ENCODE measurements at places on chromosomes 6 and 20. TPM values are rescaled to one million over a fixed set of nuclear protein-coding genes. Genes with fewer than 3 reads are reported as not detected.

- DNase-seq: no peak
- H3K27me3 ChIP-seq: no peaks in the 10 kb centered on the region
- no peaks in the 10 kb centered on the region for H3K4me1 ChIP-seq
- no peak overlapping the region for H3K27ac ChIP-seq
- H3K36me3 ChIP-seq: no peaks in the 10 kb centered on the region
- no peak overlapping the region for H3K4me3 ChIP-seq
Observed at GRCh38 chr6:167858086-167858591, 31.4 kb downstream of the AFDN start.

DNA sequence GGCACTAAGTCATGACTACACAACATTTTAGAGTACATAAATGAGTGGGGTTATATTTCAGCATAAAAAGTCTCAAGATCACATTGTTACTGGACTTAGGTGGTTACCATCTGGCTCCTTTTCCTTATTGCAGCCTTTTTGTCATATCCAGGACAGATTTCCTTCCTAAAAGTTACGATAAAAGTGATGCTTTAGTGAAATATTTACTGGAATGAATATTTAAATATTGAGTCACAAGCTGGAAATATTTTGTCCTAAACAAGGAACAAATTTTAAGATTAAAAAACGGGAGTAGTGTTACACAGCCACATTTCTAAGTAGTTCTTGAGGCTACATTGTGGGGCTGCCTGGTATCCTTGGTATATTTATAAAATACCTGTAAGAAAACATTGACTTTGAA lies 52.2 kb downstream of the CDC40 start:
- no peak overlapping the region for H3K27ac ChIP-seq
- no peaks in the 10 kb centered on the region for H3K27me3 ChIP-seq
- no peak overlapping the region for H3K4me3 ChIP-seq
- no peaks in the 10 kb centered on the region for H3K4me1 ChIP-seq
- peaks cover 24% of the 10 kb centered on the region for H3K36me3 ChIP-seq

GRCh38 chr20:60113771-60114170 lies 155.5 kb downstream of the CDH26 start:
- no peaks in the 10 kb centered on the region for H3K36me3 ChIP-seq
- no peak overlapping the region for H3K27ac ChIP-seq
- DNase-seq: no peak
- peaks cover 3% of the 10 kb centered on the region for H3K4me1 ChIP-seq
- no peak overlapping the region for H3K4me3 ChIP-seq
- no peaks in the 10 kb centered on the region for H3K27me3 ChIP-seq

DNA sequence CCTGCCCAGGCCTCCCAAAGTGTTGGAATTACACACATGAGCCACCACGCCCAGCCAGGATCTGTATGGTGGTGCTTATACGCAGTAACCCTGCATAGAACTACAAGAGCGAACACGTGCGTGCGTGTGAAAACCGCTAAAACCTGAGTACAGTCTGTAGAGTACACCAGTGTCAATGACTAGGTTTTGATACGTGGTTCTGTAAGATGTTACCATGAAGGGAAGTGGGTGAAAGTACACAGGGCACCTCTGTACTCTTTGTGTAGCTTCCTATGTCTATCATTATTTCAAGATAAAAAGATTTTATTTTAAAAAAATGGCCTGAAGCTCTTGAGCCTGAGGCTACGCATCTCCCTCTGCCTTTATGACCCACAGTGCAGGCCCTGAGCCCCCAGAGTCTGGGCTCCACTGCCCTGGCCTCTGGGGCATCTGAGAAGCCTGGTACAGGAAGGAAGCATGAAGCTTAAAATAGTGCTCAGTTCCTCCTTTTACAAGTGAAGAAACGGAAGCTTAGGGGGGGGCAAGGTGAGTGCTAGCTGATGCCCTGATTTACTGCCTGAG lies 21.6 kb downstream of the LY86 start:
- DNase-seq: peak; percentile 72
- H3K4me1 ChIP-seq: peaks cover 65% of the 10 kb centered on the region
- no peaks in the 10 kb centered on the region for H3K36me3 ChIP-seq
- H3K27ac ChIP-seq: peak overlapping the region; percentile 33
- H3K4me3 ChIP-seq: no peak overlapping the region

GRCh38 chr20:17530153-17530552 lies 1.0 kb downstream of the BFSP1 start:
- DNase-seq: no peak
- peaks cover 4% of the 10 kb centered on the region for H3K27me3 ChIP-seq
- H3K4me1 ChIP-seq: peaks cover 15% of the 10 kb centered on the region
- H3K36me3 ChIP-seq: no peaks in the 10 kb centered on the region
- no peak overlapping the region for H3K27ac ChIP-seq

DNA sequence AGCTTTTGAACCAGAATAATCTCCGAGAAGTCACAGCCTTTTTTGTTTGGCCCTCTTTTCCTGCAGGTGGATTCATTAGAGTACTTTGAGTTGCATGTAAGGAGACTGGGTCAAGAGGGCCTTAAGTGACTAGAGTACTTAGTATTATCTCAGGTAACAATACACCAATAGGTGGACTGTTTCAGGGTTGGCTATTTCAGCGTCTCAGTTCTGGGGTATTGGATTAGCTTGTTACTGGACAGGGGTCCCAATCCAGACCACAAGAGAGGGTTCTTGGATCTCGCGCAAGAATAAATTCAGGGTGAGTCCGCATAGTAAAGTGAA lies 47.3 kb upstream of the SLC9A8 start:
- peaks cover 36% of the 10 kb centered on the region for H3K27me3 ChIP-seq
- DNase-seq: no peak
- no peak overlapping the region for H3K4me3 ChIP-seq
- no peak overlapping the region for H3K27ac ChIP-seq
- peaks cover 30% of the 10 kb centered on the region for H3K4me1 ChIP-seq
- H3K36me3 ChIP-seq: no peaks in the 10 kb centered on the region

- H3K4me3 ChIP-seq: no peak overlapping the region
- no peaks in the 10 kb centered on the region for H3K27me3 ChIP-seq
- peaks cover 8% of the 10 kb centered on the region for H3K4me1 ChIP-seq
- DNase-seq: no peak
Observed at GRCh38 chr20:51372966-51373365, 169.6 kb downstream of the NFATC2 start.

- DNase-seq: no peak
- no peaks in the 10 kb centered on the region for H3K27me3 ChIP-seq
- H3K4me1 ChIP-seq: no peaks in the 10 kb centered on the region
- H3K4me3 ChIP-seq: no peak overlapping the region
Observed at GRCh38 chr6:51182827-51183226, 364.2 kb downstream of the TFAP2B start.

DNA sequence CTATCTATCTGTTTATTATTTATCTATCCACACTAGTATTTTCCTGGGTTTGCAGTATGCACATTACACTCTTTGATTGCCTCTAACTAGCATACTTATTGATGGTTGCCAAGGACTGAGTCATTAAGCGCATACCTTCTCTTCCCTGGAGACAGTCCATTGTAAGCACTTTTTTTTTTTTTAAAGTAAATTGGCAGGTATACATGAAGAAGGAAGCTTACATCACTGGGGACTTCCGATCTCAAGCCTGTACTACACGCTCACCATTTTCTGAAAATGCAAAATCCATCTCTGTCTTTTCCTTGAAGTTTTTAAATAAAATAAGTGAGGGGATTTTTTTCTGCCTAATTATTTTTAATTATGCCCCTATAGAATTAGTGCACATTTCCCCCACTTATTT lies 63.5 kb downstream of the HMGN3 start:
- no peak overlapping the region for H3K27ac ChIP-seq
- H3K4me1 ChIP-seq: no peaks in the 10 kb centered on the region
- H3K36me3 ChIP-seq: no peaks in the 10 kb centered on the region
- DNase-seq: no peak
- H3K4me3 ChIP-seq: no peak overlapping the region

DNA sequence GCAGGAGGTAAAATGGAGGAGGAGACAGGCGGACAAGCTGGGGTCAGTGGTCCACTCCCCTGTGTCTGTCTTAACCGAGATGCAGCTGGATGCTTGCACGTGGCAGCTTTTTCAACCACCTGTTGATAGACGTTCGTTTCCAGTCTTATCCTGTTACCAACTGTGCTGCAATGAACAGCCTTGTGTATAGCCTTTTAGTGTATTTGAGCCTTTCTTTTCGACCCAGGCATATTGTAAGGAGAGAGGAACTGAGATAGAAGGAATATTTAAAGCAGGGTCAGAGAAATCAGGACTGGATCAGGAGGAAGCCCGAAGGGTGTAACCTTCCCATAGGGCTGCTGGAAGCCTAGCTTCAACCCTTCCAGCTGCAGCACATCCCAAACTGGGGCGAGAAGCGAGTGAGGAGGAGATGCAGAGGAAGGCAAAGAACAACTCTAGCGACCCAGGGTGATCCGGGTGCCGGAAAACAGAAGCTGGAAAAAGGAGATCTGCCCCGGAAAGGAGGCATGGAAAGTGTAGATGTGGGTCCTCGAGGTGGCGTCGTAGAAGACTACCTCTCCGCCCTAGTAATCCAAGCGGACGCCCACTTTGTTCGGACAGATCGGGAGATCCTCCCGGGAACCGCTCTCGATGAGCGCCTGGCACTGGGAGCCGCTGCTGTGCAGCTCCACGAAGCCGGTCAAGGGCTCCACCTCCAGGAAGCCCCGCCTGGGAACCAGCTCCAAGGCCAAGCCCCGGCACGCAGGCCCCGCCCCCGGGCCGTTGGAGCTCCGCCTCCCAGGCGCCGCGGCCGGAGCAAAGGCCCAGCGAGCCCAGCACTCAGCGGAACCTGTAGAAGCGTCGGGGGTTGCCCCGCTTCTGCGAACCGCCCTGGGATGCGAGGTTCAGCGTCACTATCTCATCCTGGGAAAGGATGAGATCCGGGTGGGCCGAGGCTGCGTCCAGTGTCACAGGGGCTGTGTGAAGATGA lies 11.2 kb downstream of the TRIM31 start:
- H3K36me3 ChIP-seq: no peaks in the 10 kb centered on the region
- H3K27me3 ChIP-seq: peaks cover 26% of the 10 kb centered on the region
- no peak overlapping the region for H3K27ac ChIP-seq

DNA sequence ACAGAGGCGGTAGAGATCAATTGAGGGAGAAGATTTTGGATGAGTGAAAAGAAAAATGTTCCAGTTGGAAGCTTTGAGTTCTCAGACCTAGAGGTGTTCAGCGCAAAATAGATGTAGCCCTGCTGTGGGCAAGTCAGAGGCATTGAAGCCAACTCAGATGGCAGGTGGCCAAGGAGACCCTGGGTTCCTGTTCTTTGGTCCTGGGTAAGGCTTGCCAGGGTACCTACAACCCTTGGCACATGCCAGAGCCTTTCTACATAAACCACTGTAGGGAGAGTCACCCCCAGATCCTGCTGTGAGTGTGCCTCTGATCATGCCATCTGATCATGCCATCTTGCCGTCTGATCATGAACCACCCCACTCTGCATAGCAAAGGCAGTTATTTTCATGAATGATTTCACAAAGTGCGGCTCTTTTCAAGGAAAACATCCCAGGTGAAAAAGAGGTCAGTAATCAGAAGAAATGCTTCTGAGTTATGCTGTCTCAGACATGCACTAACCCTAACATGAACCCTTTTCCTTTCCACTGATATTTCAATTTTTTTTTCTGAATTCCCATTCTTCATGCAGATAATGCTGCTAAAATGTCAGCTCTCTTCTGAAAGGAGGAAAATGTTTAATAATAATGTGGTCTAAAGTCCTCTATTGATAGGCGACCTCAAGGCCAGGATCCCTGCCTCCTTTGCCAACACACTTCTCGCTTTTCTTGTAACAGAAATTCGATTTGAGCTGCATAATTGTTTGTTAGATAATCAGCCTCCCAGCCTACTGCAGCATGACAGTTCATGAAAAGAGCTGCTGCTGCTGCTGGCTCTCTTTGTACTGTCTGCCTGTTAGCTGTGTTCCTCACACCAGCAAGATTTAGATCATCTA lies 153.6 kb downstream of the MTHFD1L start:
- no peaks in the 10 kb centered on the region for H3K27me3 ChIP-seq
- H3K4me3 ChIP-seq: no peak overlapping the region
- no peak overlapping the region for H3K27ac ChIP-seq
- H3K4me1 ChIP-seq: peaks cover 2% of the 10 kb centered on the region

DNA sequence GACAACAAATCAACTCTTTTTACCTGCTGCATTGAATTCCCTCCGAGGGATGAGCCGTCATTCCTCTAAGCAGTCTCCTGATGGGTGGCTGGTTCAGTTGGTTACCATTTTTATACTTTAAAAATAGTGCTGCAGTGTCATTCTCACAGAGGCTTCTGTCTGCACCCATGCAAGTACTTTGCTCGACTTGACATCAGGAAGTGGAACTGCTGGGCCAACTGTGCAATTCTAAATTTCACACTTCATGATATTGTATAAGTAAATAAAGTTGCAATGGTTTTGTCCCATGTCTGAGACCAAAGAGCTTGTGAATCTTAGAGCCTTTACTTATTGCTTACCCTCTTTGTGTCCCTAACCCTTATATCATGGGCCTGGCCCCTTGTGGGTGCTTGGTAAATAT lies 2.5 kb downstream of the BTN3A1 start:
- H3K4me3 ChIP-seq: peak overlapping the region; percentile 77
- no peak for DNase-seq
- H3K36me3 ChIP-seq: peaks cover 48% of the 10 kb centered on the region
- H3K4me1 ChIP-seq: peaks cover 64% of the 10 kb centered on the region
- no peaks in the 10 kb centered on the region for H3K27me3 ChIP-seq

DNA sequence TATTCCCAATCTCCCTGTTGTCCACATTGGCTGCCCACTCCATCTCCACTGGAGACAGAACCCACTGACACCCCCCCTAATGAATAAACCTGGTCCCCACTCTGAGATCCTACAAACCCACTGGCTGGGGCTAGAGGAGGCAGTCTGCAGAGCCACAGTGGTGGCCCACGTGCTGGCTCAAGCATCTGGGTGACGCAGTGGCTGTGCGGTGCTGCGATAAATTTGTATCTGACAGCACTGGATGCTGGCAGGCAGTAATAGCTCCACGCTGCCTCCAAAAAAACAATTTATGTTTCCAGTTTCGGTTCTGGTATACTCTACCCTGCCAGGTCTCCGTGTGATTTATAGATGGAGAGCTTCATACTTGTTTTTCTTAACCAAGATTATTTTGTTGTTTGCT lies 87.1 kb upstream of the SYNDIG1 start:
- no peaks in the 10 kb centered on the region for H3K27me3 ChIP-seq
- no peak overlapping the region for H3K4me3 ChIP-seq
- no peak for DNase-seq
- no peaks in the 10 kb centered on the region for H3K4me1 ChIP-seq
- no peak overlapping the region for H3K27ac ChIP-seq

GRCh38 chr6:14630016-14630415 lies 512.4 kb downstream of the CD83 start:
- no peaks in the 10 kb centered on the region for H3K36me3 ChIP-seq
- no peaks in the 10 kb centered on the region for H3K27me3 ChIP-seq
- H3K4me1 ChIP-seq: peaks cover 20% of the 10 kb centered on the region
- DNase-seq: no peak
- H3K27ac ChIP-seq: no peak overlapping the region
- no peak overlapping the region for H3K4me3 ChIP-seq

FNDC1 gene
- not detected for total RNA-seq

SRPK1 gene
- 23.0 TPM for total RNA-seq

PRDM13 gene
- total RNA-seq: not detected

TMEM74B gene
- total RNA-seq: 0.17 TPM

Data from CD4-positive, alpha-beta T cell (primary cell).